ENCODE measurements at places on chromosomes 13 and 19.
A peak's percentile ranks its signal among the peaks of the same experiment; 100 is the strongest.

GRCh38 chr13:51825165-51825592, 19.8 kb downstream of the TMEM272 start:
- no peak for DNase-seq

- no peak for DNase-seq
Observed at GRCh38 chr19:37303591-37304171, 67.2 kb upstream of the ZNF527 start.

- no peak for DNase-seq
Observed at GRCh38 chr13:73372666-73373627, 314.1 kb downstream of the KLF5 start.

GRCh38 chr13:32639502-32640105, 53.4 kb downstream of the PDS5B start:
- DNase-seq, result no peak

DNA sequence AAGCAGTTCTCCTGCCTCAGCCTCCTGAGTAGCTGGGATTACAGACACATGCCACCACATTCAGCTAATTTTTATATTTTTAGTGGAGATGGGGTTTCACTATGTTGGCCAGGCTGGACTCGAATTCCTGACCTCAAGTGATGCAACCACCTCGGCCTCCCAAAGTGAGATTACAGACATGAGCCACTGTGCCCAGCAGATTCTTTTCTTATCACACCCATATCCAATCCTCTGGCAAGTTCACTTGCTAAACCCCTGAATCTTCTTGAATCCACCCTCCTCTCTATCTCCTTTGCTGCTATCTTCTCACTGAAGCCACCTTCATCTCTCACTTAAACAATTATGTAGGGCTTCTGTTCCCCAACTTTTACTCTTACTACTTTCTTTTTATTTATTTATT, 17.5 kb downstream of the TMEM143 start:
- no peak for DNase-seq

DNA sequence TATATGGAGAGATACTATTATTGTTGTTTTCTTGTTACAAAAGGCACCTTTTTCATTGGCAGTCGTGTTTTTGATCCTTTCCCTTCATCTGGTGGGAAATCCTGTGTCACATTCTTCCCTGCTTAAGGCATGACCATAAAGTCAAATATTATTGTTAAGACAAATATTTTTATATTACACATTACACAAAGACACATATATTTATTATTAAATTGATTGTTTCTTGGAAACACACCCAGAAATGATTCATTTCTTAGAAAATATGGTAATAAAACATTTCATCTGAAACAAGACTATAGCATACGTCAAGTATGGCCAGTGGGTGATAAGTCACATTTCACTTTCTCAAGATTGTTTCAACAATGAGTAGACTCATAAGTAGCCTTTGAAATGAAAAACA, 77.3 kb downstream of the KCTD12 start:
- DNase-seq, result no peak

GRCh38 chr19:46481947-46482346, 10.6 kb upstream of the PNMA8A start:
- no peak for DNase-seq

DNA sequence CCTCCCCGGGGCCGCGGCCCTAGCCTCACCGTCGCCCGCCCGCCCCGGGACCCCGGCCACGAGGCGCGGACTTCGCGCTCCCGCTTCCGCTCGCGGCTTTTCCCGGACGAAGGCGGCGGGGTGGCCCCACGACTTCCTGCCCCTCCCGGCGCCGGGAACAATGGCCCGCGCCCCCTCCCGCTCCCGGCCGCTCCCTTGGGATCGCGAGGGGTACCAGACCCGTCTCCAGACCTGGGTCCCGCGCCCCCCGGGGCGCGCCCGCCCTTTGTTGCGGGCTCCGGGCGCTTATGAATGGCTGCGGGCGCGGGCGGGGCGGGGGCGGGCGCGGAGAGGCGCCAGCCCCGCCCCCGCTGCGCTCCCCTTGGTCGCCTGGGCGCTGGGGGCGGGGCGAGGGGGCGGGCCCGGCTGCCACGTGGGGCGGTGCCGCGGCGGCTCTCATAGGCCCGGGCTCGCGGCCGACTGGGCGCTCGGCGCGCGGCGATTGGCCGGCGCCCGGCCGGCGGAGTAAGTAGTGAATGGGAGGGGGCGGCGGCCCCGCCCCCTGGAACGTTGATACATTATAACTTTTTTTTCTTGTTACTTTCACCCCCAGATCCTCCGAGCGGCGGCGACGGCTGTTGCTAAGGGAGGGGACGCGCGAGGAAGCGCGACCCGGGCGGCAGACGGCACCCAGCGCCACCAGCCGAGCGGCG, 1.1 kb downstream of the MIDN start:
- peak; percentile 94 for DNase-seq

- no peak for DNase-seq
Observed at GRCh38 chr13:77728265-77729125, 31.0 kb downstream of the SLAIN1 start.

Measured in coronary artery (tissue), 2 donors.